NCI-H1417 treated with DMSO at 0.1 percent for 48 hours (cell line): ENCODE measurements at places on chromosomes 5 and 9.

DNA sequence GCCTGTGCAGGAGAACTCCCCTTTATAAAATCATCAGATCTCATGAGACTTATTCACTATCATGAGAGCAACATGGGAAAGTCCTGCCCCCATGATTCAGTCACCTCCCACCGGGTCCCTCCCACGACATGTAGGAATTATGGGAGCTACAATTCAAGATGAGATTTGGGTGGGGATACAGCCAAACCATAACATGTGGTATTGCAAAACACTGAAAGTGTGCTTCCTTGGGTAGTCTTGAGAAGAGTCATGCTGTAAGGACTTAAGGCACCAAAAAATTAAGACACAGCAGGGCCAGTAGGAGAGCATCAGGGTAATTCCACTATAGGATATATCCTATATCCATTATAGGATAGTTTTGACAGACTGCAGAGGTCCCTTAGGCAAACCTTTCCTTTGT, 29.4 kb upstream of the GDNF start:
- DNase-seq: no peak

DNA sequence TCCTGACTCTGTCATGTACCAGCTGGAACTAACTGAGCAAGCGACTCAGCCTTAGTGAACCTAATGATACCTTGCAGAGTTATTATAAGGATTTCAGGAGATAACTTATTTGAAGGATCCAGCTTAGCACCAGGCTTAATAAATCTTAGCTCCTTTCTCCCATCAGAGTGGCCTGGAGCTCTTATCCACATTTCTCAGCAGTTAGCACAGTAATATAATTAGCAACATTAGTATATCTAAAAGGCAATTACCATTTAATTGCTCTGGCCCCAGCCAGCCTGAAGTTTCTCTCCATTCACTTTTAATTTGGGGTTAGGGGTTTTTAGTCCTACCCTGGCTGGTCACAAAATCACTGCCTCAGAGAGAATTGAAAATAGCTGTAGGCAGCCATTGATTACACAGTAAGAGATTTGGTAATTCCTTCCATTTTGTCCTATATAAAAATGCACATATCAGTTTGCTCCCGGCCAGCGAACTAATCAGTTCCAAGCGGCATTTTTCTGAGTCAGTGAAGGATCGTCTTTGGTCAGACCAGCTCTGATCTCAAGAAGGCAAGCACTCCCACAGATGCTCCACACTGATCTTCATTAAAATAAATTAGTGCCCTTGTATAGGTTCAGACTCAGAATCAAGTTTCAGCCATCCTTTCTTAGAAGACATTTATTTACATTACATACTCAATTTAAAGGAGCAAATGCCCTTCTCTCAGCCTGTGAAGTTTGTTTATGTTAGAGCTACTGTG, 56.6 kb downstream of the SNCAIP start:
- no peak for DNase-seq

DNA sequence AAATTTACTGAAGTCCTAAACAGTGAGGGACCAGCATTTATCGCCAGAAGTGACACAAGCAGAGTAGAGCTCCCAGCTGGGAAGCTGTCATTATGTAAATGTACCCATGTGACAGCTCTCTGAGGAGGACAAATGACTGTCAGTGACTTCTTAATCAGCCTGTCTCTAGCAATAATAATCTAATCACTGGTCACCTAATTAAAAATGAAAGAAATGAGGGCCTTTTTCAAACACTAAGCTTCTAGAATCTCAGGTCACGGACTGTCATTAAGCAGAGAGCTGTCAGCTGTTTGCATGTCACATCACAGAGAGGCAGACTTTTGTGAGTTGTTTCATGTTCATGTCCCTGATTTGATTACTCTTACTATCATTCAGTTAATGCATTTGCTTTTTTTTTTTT, 77.9 kb upstream of the FBXL17 start:
- DNase-seq: no peak

DNA sequence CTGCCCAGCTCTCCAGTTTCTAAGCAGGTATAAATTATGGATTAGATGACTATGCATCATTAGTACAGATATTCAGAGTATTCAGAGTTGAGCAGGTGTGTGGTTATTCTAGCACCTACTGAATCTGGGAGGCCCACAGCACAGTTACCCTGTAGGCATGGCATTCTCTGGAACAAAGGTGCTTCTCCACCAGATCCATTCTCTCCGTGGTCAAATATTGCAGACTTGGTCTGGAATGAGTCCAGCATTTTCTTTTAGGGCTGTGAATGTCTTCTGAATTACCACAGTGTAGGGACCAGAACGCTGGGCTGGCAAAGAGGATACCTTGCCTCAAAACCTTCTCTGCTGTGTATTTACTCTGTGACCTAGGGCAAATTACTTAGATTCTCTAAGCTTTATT, 116.8 kb downstream of the ARHGAP26 start:
- no peak for DNase-seq

DNA sequence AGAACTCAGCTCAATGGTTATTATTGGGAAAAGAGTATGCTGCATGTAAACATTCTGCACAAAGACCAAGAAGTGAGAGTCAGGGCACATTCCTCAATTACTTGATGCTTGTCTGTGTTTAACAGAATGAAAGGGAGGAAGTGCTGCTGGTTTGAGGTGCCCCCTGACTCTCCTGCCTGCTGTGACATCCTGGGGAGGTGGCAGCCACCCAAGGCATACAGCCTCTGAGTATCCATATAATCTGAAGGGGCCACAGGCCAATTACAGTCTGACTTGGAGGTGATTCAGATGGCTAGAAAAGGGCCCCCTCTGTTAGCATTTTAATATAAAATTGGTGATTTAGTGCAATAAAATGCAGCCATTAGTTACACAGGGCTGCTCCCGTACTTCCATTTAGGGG, 313.8 kb downstream of the ASTN2 start:
- no peak for DNase-seq

GRCh38 chr9:13291718-13292117, 12.2 kb upstream of the MPDZ start:
- DNase-seq: no peak

- no peak for DNase-seq
These were observed 103.5 kb downstream of the MAPKAP1 start for GRCh38 chr9:125603478-125604021.

GRCh38 chr5:126640866-126641265, 40.1 kb downstream of the PHAX start:
- DNase-seq: no peak

GRCh38 chr9:105355781-105356180, 92.1 kb upstream of the FSD1L start:
- DNase-seq: no peak

GRCh38 chr5:32551865-32552264, 33.5 kb upstream of the SUB1 start:
- no peak for DNase-seq

GRCh38 chr5:133065471-133065870, 13.7 kb downstream of the HSPA4 start:
- DNase-seq: no peak

DNA sequence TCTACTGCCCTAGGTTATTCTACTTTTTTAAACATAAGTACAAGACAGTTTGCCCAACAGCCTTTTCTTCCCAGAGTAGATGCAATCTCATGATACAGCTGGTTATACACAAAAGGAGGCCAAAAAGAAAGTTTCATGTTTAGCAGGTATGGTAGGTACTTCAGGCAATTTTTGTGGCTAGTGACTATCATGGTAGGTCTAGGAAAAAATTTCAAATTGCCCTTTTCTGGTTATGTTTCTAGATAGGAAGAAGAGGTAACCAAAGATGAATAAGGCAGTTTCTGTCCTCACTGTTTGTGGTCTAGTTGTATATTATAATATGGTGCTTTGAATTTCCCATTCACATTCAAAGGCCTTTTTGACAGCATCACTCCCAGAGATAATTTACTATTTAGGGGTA, 19.7 kb downstream of the MEGF9 start:
- no peak for DNase-seq

DNA sequence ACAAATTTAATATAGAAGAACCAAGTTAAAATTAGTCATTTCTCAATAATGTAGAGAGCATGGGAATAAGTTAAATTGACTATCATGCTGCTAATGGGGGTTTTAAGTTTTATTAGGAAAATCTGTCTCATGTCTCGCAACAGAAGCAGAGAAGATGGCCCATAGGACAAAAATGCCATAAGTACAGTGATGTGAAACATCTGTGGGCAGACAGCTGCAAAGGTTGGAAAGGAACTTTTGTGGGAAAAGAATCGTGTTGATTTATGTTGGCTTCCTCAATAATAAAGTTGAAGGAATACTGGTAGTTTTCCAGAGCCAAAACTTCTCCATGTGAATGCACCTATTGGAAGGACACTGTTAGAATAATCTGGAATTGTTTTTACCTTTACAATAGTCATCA, 44.8 kb downstream of the VCAN start:
- DNase-seq: no peak

- no peak for DNase-seq
These were observed 4.5 kb upstream of the ORM1 start for GRCh38 chr9:114318416-114318815.

- no peak for DNase-seq
These were observed 6.5 kb upstream of the EBF1 start for GRCh38 chr5:159106193-159106568.

- no peak for DNase-seq
These were observed 12.7 kb downstream of the NIPBL start for GRCh38 chr5:36889264-36889663.

DNA sequence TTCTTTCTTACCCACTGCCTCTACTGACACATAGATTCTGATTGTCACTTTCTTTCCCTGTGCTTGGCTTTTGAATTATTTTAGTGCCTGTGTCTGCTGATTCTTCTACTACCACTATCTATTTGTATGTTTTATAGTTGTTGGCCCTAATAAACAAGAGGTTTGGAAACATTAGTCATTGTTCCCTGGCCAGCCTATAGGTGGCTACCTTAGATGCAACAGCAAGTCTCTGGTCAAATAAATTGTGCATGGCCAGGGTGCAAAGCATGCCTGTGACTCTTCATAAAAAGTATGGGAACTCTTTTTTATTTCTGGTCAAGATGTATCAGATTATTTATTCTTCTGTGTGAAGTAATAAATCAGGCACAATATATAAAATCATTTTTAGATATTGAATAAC, 124.4 kb downstream of the PLK2 start:
- DNase-seq: no peak

DNA sequence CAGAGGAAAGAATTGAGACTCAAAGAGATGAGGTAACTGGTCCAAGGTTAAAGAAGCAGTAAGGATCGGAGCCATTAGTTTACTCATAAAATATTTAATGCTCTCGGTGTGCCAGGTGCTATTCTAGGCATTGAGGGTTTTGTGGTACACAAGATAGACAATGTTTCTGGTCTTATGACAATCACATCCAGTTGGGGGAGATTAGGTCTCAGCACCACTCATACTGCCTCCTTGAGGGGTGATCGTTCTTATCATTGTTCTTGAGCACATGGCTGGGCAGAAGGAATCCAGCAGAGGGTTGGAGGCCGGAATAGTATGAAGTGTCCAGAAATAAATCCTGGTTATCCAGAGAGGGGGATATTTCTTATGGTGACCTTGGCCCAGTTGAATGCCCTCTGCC, 40.7 kb upstream of the LCP2 start:
- no peak for DNase-seq

- DNase-seq: no peak
These were observed 77.7 kb downstream of the FOXD1 start for GRCh38 chr5:73370640-73371583.

- DNase-seq: no peak
These were observed 224.2 kb downstream of the MELK start for GRCh38 chr9:36796671-36797419.

- DNase-seq: no peak
These were observed 4.7 kb upstream of the GLRX start for GRCh38 chr5:95826949-95827891.

DNA sequence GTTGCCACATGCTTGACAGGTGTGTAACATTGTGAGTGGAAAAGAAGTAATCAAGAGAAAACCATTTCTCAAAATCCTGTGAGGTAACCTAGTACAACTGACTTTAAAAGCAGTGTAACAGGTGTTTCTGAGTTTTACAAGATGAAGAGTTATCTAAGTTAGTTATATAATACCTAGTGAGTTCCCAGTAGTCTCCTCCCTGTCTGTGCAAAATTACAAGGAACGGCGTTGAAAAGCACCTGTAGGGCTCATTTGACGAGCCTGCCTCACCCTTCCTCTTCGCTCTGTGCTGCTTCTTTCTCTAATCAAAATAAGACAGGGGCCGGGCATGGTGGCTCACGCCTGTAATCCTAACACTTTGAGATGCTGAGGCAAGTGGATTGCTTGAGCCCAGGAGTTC, 132.9 kb upstream of the SLC30A5 start:
- no peak for DNase-seq

DNA sequence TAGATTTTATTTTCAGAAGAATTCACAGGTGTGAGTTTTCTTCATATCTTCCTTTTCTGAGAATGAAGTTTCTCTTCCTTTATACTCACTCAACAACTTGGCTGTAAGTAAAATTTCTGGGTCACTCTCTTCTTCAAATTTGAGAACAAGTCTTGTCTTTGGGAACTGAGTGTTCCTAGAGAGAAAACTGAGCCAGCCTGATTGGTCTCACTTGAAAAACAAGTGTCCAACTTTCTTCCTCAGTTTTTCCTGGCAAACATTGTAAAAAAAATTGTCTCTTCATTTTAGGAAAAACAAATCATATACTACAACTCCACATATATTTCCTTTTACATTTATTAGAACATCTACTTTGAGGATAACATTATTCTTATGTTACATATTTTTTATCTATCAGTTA, 156.1 kb upstream of the GHR start:
- DNase-seq: no peak

GRCh38 chr9:34139477-34140146, 13.1 kb upstream of the DCAF12 start:
- DNase-seq: no peak

GRCh38 chr5:120388016-120388781, 75.9 kb upstream of the PRR16 start:
- no peak for DNase-seq

GRCh38 chr9:79684059-79684458, 112.3 kb downstream of the TLE4 start:
- DNase-seq: no peak

DNA sequence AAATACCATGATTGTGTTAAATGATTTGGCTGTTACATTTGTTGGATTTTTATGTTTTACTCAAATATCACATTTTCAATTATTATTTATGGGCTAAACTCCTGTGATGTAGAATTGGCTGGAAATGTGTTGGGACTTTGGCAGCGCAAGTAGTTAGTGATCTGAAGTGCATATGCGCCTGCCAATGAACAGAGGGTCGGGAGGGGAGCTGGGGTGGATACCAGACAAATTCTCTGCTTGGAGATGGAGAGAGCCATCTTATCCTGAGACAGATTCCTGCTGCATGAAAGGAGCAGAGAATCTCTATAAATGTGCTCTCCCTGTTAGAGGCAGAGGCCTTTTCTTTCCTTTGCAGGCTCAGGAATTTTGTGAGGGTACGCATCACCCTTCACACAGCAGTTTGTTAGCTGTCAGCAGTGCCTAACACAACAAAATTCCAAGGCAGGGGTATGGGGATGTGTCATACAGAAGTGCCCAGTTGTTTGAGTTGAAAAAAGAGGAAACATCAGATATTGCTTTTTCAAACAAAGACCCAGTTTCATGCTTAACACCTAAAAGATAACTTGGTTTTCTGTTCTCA, 489.1 kb downstream of the CSNK1G3 start:
- DNase-seq: no peak

- DNase-seq: no peak
These were observed 963.0 kb upstream of the DMAC1 start for GRCh38 chr9:8762479-8763085.

GRCh38 chr5:166245556-166245955, 2045.9 kb upstream of the WWC1 start:
- DNase-seq: no peak

GRCh38 chr5:113047733-113048652, 71.4 kb downstream of the DCP2 start:
- DNase-seq: no peak
